Activated CD4-positive, alpha-beta T cell treated with anti-CD3 and anti-CD28 coated beads for 24 hours (primary cell): ENCODE measurements at places on chromosomes 3 and 15.

DNA sequence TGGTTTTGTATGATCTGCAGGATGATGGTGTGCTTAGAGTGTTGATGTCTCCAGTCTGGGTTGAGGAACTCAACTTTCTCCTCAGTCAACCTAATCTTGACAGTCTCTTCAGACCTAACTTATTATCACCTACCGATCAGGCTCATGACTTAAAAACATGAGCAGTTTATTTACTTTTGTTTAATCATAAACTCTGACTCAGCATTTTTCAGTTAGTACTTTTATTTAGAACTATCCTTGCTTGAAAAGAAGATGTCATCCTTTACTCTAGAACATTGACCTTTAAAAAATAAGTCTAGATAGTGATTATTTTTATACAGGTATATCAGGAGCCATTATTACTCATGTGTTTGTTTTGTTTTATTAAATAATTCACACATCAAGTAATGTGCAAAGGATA is 414.8 kb downstream of the AGBL1 start:
- no peak for DNase-seq

DNA sequence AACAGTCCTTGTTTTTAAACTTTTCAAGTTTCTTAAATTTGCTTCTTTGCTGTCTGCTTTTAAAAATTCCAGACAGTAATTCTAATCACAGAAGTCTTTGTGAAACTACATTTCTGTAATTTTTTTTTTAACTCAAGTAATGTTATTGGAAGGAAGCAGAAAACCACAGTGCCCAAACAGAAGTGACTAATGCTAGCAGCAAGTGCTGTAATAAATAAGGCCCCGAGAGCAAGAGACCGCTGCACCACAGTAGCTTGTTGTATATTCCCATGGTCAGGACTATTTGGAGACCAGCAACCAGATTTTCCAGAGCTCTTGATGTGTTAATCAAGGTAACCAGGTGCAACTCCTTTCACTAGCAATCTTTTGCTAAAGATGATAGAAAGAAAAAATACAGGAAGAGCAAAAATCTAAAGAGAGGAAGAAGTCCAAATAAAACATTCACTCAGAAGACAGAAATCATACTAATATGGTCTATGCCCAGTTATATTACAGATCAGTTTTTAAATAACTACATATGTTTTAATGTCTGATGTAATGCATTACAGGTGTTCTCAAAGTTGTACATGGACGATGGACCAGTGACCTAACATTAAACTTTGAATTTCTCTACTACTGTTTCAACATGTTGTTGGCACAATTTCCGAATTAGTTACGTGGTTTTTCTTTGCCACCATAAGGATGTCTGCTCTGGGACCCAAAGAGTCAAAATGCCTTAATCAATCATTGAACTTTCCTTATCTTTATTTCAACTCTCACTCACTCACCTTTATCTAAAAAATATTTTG is 36.4 kb downstream of the WWTR1 start:
- DNase-seq = no peak

GRCh38 chr3:66276705-66277274 is 56.0 kb downstream of the SLC25A26 start:
- peak; percentile 54 for DNase-seq

- DNase-seq = no peak
Measured at GRCh38 chr15:88509321-88509720, 37.2 kb downstream of the DET1 start.

DNA sequence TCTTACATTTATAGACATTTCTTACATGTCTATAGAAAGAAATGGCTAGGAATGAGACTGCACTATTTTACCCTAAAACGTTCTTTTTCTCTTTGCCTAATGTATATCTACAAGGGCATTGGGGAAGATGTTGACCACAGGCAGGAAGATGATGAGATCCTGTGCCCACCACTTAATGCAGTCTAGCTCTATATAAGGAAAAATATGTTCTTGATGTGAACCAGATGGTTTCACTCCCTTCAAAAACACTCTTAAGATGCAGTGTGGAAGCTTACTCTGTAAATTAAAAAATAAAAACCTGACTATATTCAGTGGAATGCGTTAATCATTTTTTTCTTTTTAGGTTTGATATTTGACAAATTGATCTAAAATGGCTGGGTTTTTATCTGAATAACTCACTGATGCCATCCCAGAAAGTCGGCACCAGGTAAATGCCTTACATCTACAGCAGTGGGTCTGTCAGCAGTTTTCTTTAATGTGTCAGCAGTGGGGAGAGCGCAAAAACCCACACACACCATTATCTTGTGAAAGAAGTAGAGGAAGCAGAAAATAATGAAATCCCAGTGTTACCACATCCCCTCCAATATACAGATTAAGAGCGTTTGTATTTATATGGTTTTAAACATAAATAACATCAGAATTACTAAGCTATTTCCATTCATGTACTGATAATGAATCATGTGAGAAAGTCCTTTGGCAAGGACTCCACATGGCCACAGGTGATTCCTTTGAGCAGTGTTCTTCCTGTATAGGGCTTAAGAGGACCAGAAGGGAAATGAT is 10.1 kb downstream of the AGTR1 start:
- no peak for DNase-seq

GRCh38 chr3:98032265-98032664 is 2.9 kb downstream of the GABRR3 start:
- DNase-seq = no peak
